Omental fat pad (tissue), 4 donors: ENCODE measurements at places on chromosomes 11 and 22. TPM values are rescaled to one million over a fixed set of nuclear protein-coding genes. Genes with fewer than 3 reads are reported as not detected.

DNA sequence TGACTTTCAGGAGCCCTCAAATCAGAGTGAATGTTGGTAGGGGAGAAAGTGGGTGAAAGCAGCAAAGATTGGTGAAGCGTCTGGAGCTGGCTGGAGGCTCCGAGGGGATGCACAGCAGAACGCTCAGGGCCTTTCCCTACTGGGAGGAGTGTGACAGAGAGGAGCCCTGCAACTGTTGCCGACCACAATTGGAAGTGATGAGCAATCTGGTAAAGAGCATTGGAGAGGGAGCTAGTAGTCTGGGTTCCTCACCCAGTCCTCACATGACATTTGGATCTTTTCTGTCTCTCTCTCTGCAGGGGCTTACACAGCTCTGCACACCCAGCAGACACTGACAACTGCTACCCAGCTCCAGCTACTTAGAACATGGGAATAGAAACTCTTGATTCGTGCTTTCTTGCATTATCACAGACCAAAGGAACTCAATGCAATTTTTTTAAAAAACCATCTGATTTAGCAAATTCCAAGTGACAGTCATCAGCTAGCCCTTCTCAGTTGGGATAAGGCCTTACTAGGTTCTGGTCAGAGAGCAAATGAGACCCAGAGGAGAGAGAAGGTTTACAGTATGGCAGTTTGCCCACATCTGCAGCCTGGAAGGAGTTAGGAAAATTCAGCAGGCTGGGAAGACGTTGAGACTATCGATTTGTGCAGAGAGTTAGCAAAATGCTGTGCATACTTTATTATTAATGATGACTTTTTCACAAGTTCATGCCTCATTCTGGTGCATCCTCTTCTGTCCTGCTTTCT lies 278.0 kb upstream of the PLET1 start:
- no peak for DNase-seq

GRCh38 chr22:38798496-38798895 lies 4.6 kb upstream of the DNAL4 start:
- no peak for DNase-seq

DNA sequence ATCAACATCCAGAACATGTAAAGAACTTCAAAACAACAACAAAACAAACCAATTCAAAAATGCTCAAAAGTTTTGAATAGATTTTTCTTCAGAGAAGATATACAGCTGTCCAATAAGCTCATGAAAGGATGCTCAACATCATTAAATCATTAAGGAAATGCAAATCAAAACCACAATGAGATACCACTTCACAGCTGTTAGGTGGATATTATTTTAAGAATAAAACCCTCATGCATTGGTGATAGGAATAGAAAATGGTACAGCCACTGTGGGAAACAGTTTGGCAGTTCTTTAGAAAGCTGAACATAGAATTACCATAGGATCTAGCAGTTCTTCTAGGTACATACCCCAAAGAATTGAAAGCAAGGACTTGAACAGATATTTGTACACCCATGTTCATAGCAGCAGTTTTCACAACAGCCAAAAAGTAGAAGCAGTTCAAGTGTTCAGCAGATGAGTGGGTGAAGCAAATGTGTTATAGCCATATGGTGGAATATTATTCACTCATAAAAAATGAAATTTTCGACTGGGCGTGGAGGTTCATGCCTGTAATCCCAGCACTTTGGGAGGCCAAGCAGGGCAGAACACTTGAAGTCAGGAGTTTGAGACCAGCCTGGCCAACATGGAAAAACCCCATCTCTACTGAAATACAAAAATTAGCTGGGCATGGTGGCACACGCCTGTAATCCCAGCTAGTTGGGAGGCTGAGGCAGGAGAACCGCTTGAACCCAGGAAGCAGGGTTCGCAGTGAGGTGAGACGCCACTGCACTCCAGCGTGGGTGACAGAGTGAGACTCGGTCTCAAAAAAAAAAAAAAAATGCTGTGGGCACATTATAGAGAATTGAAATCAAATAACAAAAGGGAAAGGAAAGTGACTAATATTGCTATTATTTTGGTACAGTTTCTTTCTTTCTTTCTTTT lies 42.9 kb downstream of the CBL start:
- no peak for DNase-seq

DNA sequence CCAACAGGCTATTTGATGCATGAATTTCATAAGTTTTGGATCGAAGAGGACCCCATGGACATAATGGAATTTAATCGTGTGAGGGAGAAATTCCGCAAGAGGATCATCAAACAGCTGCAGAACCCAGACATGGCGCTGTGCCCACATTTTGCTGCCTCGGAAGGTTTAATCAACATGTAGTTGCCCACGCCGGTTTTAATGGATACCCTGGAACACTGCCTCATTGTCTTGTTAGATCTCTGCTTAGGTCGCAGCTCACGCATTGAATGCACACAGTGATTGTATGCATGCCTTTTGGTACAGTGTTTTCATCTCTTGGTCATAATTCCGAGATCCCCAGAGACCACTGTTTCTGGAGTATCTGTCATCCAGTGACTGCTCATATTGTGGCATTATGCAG lies 46.8 kb downstream of the SLN start:
- DNase-seq = no peak

DNA sequence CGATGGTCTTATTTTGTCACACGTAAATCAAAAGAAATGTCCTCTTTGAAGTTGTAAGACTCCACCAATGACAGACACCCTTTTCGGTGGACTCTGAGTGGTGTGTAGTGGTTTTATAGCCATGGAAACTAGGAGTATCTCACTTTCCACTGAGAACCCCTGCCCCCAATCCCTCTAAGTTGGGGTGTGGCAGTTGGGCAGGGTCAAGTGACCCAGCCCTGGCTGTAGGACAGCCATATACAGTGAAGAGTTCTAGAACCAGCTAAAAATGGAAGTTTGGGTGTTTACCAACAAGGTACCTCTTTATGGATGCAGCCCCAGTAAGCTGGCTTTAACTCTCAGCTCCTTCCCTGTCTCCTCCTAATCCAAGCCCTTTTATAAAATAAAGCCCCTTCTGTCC lies 5.2 kb downstream of the C22orf31 start:
- DNase-seq = no peak

- no peak for DNase-seq
Observed at GRCh38 chr11:2234963-2235362, 35.4 kb downstream of the ASCL2 start.

GRCh38 chr11:132895340-132895739 lies 637.0 kb downstream of the OPCML start:
- DNase-seq = no peak

DNA sequence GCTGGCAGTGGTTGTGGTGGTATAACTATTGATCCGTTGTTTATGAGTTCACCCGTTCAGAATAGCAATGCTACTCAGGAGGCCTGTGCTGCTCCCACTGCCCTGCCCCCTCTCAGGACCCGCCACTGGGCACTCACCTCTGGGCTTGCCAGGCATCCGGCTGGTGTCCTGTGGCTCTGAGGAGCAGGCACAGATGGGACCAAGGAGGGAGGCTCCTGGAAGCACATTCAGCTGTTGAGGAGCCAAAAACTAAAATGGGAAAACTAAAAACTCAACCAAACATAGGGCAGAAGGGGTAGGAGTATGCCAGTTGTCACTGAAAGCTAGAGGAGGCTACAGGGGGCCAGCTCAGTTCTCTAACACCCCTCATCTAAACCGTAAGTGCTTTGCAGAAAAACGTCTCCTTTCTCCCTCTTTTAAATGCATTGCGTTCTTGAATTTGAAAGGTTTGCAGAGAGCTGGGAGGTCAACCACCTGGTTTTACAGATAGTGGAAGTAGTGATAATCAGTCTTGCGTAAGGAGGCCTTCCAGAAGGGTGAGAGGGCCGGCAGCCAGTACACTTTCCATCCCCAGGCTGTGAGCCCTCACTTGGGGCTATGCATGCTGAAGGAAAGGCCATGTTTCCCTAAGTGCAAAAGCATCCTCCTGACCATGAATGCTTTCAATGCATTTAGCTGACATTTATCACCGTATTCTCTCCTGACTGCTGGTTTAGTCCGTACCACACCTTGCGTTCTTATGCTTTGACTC lies 547.4 kb downstream of the NTM start:
- no peak for DNase-seq

DNA sequence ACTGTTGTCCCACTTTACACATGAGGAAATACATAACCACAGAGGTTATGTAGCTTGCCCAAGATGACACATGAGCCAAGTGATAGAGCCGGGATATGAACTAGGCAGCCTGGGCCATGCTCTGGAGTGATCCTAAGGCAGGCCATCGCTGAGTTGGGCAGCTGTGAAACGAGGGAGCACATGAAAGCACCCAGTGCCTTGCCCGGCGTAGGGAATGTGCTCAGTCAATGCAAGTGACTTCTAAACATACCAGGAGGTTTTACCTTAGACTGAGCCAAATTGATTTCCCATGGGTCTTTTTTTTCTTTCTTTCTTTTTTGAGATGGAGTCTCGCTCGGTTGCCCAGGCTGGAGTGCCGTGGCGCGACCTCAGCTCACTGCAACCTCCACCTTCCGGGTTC lies 10.5 kb downstream of the GRIK4 start:
- DNase-seq = no peak

DNA sequence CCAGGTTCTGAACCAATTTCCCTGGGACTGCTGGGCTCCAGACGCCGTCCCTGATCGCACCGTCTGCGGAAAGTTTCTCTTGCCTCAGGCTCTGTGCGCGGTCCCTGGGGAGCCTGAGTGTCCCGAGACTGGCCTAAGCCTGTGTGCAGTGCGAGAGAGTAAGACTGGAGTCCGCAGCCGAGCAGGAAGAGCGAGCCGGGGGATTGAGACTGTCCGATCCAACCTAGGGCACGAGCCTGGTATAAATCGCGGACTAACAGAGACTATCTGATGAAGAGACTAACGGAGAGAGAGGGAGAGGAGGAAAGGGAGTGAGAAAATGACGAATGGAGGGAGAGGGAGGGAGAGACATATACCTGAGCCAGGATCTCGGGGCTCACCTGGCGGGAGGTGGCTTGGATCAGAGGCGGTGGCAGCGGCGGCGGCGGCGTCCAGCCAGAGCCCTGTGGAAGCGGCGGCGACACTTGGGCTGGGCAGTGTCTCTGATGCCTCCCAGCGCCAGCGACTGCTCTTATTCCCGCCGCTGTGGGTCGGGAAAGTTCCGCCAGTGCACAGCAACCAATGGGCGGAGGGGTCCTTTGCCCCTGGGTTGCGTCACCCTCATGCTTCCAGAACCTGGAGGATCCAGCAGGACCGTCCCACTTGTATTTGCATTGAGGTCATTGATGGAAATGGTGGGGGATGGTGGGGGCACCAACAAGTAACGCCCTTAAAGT lies at the start of gene CALCA:
Gene CALCA, minus strand, starts transcription at position 487 of the 716 bp plus-strand sequence. CDS start 1,159 bp downstream, outside the sequence.
- no peak for DNase-seq

DNA sequence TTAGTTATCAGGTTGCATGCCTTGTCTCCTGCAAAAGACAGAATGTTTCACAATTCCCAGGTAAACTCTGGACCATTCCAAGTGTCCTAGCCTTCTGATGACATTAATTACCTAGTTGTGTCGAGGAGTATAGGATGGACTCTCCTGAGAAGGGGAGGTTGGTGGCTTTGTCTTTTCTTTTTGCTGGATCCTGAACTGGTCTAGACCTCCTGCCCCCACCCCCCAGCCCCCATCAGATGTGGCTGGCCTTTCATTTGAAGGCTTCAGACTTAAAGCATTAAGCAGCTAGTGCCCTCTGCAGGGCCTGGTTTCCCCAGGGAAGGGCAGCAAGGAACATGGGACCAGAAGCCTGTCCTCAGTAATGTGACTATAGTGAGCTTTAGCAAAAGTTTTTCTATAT lies 9.7 kb downstream of the MCAM start:
- DNase-seq = no peak

DNA sequence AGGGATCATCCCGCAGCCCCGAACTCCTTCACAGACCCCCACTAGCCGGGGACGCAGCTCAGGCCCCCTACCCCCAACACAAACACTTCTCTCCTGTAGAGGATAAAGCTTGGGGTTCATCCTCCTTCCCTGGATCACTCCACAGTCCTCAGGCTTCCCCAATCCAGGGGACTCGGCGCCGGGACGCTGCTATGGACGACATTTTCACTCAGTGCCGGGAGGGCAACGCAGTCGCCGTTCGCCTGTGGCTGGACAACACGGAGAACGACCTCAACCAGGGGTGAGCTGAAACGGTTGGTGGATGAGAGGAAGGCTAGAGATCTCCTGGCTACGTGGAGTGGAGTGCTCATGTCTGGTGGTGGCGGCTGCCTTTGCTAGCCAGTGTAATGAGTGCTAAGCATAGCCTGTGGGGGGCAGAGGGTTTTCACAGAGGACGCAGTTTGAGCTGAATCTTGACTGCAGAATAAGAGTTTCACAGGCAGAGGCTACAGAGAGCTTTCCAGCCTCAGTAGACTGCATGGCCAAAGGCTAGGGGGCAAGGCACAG lies 580 bp downstream of the ILK start:
- DNase-seq = no peak

- peak; percentile 19 for DNase-seq
Observed at GRCh38 chr11:72005347-72006260, 6.9 kb downstream of the IL18BP start.

DNA sequence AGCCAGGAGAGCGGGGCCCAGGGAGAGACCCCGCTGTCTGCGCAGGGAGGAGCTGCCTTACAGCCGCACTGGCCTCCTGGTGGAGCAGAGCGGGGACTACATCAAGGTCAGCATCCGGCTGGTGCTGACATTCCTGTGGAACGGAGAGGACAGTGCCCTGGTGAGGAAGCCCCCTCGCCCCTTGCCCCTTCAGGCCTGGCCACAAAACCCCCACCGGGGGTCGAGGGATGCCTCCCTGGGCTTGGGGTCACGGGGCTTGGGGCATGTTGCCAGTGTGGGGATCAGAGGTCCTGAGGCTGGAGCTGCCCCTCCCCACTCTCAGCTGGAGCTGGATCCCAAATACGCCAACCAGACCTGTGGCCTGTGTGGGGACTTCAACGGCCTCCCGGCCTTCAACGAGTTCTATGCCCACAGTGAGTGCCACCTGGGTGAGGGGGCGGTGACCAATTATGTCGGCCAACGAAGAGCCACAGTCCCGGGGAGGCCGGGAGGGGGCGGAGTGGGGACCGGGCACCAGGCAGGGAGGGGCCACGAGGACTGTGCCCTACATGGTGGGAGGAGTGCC lies 4.2 kb downstream of the MUC5B start:
- no peak for DNase-seq

- no peak for DNase-seq
Observed at GRCh38 chr11:71568704-71569349, 3.5 kb downstream of the KRTAP5-10 start.

DNA sequence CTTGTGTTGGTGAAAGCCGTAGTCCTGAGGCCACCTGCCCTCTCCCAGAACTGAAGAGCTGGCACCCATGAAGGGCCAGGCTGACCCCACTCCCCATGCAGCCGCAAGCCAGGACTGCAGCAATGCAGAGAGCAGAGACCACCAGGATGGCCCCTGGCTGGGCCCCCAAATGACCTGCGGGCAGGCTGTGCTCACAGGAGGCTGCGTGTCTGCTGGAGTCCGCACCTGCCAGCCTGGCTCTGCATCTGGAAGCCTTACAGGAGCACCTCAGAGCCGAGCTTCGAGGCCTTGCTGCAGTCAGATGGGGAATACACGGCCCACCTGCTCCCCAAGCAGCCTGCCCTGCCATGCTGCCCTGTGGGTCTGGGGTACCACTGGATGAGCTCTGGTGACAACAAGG lies 1336.8 kb downstream of the TBC1D22A start:
- DNase-seq = no peak

- DNase-seq = no peak
Observed at GRCh38 chr11:34953955-34954354, 37.5 kb downstream of the PDHX start.

Gene SLC22A6
- total RNA-seq = not detected

Gene NXPE1
- total RNA-seq = not detected

Gene TRIM29
- total RNA-seq = 1.3 TPM

Gene MAPK11
- total RNA-seq = 38.9 TPM

Gene IGHMBP2
- total RNA-seq = 10.9 TPM

Gene C11orf52
- 7.9 TPM for total RNA-seq

Gene NPAS4
- total RNA-seq = 0.19 TPM

Gene MRGPRX3
- not detected for total RNA-seq

Gene WT1
- 78.0 TPM for total RNA-seq

Gene RBMXL2
- total RNA-seq = not detected

Gene POLD4
- total RNA-seq = 78.2 TPM
